ENCODE measurements at places on chromosomes 7 and 10. TPM values are rescaled to one million over a fixed set of nuclear protein-coding genes. Genes with fewer than 3 reads are reported as not detected.

Gene VAX1
- not detected for total RNA-seq

DNA sequence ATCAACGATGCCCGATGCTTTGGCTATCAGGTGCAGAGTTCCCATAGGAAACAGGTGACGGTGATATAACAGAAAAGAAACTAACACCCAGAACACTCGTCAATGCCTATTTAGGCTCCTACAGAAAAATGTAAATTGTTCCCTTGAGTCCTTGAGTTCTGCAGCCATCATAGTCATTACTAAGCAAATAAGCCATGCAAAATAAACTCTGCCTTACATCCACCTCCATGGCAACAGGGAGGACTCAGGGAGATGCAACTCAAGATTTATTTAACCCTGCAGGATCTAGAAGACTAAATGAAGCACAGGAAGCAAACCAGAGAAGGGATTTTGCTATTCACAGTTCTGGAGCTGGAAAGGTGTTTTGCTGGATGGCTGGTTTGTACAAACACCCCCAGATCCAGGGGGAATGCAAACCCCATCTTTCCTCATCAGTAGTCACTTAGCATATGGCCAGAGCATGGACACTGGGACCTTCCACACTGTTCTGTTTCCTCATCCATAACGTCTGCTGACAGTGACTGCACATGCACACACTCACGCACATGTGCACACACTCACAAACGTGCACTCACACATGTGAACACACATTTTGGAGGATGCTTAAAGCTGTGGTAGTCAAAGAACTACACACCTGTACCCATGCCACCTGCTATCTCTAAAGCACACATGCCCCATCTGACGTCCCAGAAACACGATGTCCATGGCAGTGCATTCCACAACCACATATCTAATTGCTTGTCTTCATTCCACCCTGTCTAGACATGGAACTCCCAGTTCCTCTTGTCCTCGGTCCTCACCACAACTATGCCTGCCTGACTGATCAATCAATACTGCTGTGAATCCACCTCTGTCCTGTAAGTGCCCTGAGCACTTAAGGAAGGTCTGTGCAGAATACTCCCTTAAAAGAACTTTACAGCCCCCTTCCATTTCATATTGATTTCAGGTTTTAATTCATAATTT is 178.2 kb downstream of the COBL start:
- no peak for DNase-seq

- no peak for DNase-seq
Observed at GRCh38 chr10:95237376-95238170, 43.5 kb downstream of the ACSM6 start.

DNA sequence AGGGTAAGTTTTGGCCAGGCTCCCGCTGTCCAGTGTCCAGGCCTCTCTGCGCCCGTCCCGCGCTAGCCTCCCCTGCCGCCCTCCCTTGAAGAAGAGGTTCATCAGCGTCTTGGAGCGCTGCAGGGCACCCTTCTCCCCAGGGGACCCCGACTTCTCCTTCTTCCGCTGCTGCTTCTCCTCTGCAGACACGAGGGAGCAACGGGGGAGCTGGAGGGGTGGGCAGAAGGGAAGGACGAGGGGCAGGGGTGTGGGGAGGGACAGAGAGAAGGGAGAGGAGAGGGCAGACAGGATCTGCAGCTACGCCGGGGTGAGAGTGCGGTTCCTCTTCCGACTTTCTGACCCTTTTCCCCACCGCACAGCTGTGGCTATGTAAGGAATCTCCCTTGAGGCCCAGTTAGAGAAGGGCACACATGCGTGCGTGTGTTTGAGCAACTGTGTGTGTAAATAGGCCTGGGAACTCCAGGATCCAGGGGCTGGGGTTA is 12.8 kb downstream of the PDZD7 start:
- DNase-seq = no peak

- no peak for DNase-seq
Observed at GRCh38 chr10:48572414-48572813, 32.5 kb downstream of the ARHGAP22 start.

GRCh38 chr7:47901542-47901941 is 46.7 kb downstream of the PKD1L1 start:
- no peak for DNase-seq

GRCh38 chr7:47573758-47574481 is 8.0 kb downstream of the TNS3 start:
- no peak for DNase-seq

DNA sequence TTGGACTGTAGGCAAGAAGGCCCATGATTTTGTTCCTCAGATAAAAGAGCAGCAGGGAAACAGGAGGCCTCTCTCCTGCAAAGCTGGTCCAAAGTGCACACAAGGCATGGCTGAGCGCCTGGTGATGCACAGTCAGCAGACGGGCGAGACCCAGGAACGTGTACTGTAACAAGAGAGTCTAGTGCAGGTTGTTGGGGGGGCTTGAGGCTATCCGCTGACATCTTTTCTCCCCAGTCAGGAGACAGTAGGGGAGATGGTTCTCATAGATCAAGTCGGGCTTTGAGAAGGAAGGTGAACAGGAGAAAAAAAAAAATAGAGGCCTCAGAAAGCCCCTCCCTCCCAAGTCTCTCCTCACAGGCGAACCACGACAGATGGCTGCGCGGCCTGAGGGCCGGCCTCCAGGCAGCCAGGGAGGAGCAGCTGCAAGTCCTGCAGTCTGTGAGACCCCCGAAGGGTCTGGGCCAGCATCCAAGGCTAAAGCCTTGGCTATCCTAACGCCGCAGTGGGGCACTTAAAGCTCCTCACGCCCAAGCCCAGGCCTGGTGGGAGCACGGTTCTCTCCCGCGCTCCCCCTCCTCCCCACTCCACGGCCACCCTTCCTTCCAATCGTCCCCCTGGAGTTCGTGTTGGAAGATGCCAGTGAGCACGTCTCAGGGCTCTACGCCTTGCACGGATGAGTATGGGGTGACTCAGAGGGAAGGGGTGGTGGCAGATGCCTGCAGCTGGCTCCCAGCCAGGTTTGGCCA is 68.3 kb downstream of the PRKAG2 start:
- DNase-seq = no peak

GRCh38 chr7:19392246-19392645 is 247.0 kb upstream of the FERD3L start:
- DNase-seq = no peak

DNA sequence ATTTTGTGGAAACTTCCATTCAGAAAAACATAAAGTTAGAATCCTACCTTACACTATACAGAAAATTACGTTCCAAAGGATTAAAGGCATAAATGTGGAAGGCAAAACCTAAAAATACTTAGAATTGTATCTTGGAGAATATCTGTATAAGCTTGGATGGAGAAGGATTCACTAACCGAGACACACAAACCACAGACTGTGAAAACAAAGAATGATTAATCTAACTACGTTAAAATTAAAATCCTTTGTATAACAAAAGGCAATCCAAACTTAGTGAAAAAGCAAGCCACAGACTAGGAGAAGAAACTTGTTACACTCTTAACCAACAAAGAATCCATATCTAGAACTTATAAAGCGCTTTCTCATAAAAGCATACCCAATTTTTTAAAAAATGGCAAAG is 678.8 kb downstream of the INHBA start:
- DNase-seq = no peak

GRCh38 chr7:145183069-145183468 is 347.2 kb upstream of the TPK1 start:
- no peak for DNase-seq

DNA sequence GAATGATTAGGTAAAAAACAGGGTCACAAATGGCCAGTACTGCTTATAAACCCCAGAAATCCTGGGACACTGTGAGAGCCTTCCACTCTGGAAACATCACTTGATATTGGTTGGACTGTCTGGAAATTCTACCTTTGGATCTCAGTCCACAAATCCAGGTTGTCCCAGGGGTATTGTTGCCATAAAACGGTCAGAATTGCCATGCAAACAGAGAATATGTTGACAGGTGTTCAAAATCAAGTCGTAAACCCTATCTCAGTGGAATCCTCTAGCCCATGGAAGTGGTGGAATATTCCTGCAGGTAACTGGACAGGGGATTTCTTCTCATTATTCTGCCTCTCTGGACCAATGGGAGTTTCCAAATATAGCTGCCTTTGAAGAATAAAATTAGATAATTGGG is 31.2 kb upstream of the KCTD7 start:
- DNase-seq = no peak

GRCh38 chr7:90592033-90592432 is 4.1 kb upstream of the CDK14 start:
- DNase-seq = no peak

DNA sequence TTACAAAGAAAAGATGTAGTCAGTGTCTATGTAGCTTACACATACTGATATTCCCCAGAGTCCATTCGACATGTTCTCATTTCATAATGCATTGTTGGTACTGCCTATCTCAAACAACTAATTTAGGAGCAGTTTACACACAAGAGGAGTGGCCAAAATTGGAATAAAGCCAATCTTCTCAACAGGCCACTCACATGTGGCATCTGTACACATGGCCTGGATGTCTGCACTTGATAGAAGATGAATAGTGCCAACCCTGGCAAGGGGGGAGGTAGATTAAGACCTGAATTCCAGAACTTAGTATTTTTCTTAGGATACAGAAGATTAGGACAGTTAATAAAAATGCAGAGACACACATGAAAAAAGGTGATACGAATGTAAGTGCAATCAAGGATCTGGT is 125.3 kb upstream of the STARD3NL start:
- no peak for DNase-seq

- DNase-seq = no peak
Observed at GRCh38 chr10:43963379-43963778, 314.7 kb upstream of the ZNF32 start.

GRCh38 chr7:42194238-42194637 is 42.8 kb downstream of the GLI3 start:
- DNase-seq = no peak

DNA sequence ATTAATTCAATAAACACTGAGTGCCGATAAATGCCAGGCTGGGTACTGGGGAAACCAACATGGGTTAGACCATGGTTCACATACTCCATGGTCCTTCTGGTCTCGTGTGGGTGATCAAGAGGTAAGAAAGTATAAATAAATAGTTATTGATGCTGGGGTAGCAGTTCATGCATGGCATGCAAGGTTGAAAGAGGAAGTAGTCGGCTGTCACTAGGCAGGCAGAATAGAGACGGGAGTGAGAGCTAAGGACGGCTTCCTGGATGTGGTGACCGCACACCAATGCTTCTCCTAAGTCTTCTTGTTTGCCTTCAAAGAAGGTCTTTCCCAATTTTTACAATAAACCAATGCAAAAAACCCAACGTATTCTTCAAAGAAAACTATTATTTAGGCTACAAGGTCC is 208.6 kb downstream of the ADAM12 start:
- DNase-seq = no peak

- no peak for DNase-seq
Observed at GRCh38 chr10:114283091-114283490, 44.0 kb downstream of the VWA2 start.

DNA sequence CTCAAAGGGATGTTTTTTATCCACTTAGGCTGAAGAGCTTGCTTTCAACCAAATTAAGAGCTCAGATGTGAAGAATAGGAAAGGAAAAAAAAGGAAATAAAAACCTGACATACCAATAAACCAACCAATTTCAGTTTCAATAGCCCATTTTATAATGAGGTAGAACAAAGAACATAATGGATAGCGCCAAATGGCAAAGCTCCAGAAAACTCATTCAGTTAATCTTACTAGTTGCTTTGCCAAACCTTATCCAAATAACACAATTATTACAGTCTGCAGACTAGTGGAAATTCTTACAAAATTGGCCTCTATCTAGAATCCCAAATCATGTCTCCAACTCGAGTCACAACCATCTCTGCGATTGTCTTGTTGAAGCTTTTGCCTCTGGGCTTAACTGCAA is 337.0 kb downstream of the CRPPA start:
- no peak for DNase-seq

Data from right atrium auricular region (tissue), 2 donors.